ENCODE measurements at places on chromosomes 3 and 15. TPM values are rescaled to one million over a fixed set of nuclear protein-coding genes. Genes with fewer than 3 reads are reported as not detected.

GRCh38 chr3:126358816-126359181 lies 1.6 kb upstream of the KLF15 start:
- DNase-seq: peak; percentile 58

DNA sequence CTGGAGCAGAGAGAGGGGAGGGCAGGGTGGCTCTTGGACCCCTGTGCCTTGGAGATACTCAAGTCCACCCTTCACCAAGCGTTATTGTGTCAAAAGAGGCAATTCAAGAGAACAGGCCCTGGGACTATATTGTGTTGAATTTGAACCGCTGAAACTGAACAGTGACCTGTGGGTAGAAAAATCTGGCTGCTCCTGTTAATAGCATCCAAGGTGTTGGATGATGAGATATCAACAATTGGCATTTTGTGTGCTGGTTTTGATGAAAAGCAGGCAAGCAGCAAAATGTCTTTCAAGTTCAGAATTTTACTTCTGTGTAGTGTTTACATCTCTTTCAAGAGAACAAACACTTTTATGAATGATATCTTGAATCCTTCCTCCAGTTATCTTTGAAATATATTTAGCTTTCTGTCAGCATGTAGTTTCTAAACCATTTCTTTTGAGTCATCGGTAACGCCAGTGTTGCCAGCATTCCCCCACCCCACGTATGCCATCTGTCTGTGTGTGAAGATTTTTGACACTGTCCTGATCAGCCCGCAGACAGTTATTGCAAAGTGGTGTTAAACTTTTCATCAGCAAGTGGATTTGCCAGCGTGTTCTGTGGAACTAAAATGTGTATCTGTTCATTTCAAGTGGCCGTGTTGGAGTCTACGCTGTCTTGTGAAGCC lies 34.8 kb downstream of the PDHB start:
- no peak for DNase-seq

GRCh38 chr15:34610354-34610753 lies 26.9 kb upstream of the GOLGA8B start:
- no peak for DNase-seq

- DNase-seq: no peak
Measured at GRCh38 chr3:35537265-35537664, 102.1 kb upstream of the ARPP21 start.

DNA sequence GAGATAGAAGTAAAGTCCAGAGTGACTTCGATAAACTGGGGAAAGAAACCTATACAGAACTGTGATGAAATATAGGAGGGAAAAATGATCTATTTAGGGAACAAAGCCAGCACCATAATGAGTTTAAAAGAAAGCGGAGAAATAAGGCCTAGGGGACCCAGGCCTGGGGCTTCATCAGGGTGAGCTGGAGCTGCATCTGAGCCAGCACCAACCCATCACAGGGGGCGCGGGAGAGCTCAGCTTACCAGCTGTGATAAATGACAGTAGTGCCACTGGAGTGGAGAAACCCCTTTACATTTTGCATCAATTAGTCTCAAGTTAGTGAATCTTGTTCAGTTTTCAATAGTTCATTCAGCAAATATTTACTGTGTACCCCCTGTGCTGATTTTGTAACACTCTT lies 21.3 kb downstream of the PODXL2 start:
- no peak for DNase-seq

- DNase-seq: no peak
Measured at GRCh38 chr3:103059432-103059831, 624.6 kb downstream of the ZPLD1 start.

DNA sequence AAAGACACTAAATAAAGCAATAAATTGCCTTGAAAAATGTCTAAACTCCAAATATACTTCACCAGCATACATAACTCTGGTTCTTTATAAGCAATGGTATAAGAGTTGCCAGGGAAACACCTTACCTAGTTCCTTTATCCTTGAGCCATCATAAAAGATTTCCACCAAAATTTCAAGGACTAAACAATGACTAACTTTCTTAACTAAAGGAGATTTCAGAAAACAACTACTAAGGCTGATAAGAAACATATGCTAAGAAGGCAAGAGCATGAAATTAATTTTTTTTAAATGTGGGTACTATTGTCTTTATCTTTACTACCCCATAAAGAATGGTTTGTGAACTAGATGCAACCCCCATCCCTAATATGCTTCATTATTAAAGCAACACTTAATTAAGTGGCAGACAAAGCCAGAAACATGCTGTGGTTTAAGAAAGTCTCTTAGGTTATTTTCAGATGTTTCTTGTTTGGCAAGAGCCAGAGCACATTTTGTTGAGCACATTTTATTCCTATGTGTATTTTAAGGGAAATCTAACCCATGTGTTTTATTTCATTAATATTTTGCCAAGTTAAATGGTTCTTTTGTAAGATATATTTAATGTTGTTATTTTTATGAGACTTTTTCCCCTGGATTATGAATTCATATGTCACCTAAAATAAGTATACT lies 17.4 kb upstream of the VEPH1 start:
- DNase-seq: no peak

The TM2D3 gene
- total RNA-seq: 61.4 TPM

The SLC22A13 gene
- total RNA-seq: not detected

The SUSD5 gene
- 10.9 TPM for total RNA-seq

The IMPG2 gene
- 0.54 TPM for total RNA-seq

Measured in sigmoid colon (tissue), 7 donors.